ENCODE measurements at places on chromosomes 1 and 21.

DNA sequence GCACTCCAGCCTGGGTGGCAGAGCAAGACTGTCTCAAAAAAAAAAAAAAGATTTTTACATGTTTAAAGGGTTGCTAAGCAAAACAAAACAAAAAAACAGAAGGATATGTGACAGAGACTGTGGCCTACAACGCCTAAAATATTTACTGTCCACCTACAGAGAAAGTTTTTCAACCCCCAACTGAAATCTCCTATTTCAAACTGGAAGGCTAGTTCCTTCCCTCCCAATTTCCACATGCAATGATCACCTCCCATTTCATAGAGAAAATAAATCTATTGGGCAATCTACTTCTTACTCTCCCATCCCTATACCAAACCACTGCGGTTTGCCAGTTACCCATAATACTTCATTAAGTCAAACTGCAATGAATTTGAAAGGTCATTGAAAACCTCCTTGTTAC is 74.2 kb downstream of the ST3GAL3 start:
- no peak for DNase-seq

- DNase-seq, result no peak
Measured at GRCh38 chr1:211420389-211420788, 71.6 kb downstream of the RD3 start.

DNA sequence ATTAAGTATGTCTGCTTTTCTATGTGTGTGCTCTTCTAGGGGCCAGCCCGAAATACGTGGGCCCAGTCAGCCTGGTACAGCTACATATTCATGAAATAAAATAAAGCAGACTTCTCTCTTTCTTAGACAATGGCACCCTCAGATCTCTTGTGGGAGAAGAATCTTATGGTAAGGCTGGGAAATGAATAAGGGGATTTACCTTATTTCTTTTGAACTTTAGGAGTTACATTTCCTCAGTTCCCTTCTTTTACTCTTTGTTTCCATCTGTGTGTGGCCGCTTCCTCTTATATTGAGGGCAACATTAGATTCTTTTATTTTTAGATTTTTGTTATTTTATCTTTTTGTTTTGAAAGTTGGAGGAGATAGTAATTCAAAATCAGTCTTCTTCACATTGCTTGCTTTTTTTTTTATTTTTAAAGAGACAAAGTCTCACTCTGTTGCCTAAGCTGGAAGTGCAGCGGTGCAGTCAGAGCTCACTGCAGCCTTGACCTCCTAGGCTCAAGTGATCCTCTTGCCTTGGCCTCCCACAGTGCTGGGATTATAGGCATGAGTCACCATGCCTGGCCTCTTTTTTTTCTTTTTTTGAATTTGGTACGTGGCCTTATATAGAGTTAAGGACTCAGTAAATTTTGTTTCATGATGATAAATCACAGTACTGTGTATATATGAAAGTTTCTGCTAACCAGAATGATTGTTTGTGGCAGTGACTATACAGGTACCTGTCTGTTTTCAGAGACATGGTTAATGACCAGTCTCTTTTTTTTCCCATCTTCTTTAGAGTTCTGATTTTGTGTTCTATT is 9.1 kb downstream of the LAMC1 start:
- no peak for DNase-seq

GRCh38 chr1:91637539-91637994 is 136.9 kb downstream of the CDC7 start:
- DNase-seq, result no peak

GRCh38 chr1:26359981-26360806 is 6.3 kb upstream of the CRYBG2 start:
- DNase-seq, result peak; percentile 23

- DNase-seq, result no peak
Measured at GRCh38 chr1:53551428-53551995, 92.3 kb downstream of the DMRTB1 start.

GRCh38 chr1:233012021-233012420 is 61.6 kb downstream of the NTPCR start:
- no peak for DNase-seq

DNA sequence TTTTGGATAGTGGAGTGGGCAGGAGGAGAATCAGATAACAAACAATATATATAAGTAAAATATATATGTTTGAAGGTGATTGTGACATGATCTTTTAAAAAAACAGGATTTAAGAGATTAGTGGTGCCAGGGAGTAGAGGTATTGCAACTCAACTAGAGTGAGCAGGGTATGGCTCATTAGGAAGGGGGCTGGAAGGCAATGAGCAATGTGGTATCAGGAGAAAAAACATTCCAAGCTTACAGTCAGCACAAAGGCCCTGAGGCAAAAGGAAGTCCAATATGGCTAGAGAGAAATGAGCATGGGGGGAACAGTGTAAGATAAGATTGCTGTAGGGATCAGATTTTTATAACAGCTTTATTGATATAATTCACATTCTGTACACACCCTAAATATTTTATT is 5.3 kb upstream of the GADD45A start:
- DNase-seq, result no peak

DNA sequence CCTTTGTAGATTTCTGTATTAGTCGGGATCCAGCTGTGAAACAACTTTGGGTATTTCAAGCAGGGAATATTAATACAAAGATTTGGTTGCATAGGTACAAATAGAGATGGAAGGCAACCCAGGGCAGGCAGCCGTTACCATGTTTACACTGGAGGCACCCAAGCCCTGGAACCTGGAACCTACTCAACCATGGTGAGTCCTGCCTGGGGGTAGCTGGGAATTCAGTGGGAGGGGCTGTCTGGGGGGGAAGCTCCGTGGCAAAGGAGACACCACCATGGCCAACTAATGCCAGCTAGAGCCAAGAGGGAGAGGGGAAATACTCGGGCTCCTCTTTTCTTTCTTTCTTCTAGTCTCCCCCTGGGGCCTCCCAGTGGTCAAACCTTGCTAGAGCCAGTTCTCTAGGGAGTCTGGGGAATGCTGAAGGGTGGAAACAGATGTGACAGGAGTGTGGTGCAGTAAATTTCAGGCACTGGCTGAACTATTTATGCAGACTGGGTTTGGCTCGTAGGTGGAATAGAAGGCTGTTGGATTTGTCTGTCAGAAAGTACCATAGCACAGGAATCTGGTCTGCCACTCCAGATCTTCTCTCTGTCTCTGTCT is 91.9 kb upstream of the CACNA1E start:
- no peak for DNase-seq

- DNase-seq, result no peak
Measured at GRCh38 chr1:194717334-194717733, 1530.9 kb upstream of the B3GALT2 start.

GRCh38 chr21:41993744-41994143 is 16.4 kb downstream of the ZBTB21 start:
- no peak for DNase-seq

- DNase-seq, result no peak
Measured at GRCh38 chr1:246145900-246146299, 361.2 kb downstream of the SMYD3 start.

- no peak for DNase-seq
Measured at GRCh38 chr1:23215751-23216449, 1.4 kb downstream of the HTR1D start.

DNA sequence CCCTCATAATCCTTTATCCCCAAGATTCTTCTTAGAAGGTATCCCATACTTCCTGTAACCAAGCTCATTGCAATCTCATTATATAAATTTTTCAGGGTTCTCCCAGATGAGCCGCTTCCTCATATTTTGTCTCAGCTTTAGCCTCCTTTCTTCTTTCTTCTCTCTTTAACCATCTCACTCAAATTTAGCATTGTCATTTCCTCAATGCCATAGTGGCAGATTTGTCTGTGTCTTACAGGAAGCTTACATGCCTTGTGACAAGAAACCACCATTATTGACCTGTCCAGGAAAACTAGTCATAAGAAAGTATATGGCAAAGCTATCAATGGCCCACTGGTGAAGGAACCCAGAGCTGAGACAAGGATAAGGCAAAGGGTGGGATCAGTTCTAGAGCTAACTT is 6.0 kb upstream of the FCRL2 start:
- DNase-seq, result no peak

GRCh38 chr1:117627546-117628130 is 21.8 kb downstream of the TENT5C start:
- no peak for DNase-seq

- DNase-seq, result no peak
Measured at GRCh38 chr1:150563340-150564038, 14.3 kb downstream of the ADAMTSL4 start.

DNA sequence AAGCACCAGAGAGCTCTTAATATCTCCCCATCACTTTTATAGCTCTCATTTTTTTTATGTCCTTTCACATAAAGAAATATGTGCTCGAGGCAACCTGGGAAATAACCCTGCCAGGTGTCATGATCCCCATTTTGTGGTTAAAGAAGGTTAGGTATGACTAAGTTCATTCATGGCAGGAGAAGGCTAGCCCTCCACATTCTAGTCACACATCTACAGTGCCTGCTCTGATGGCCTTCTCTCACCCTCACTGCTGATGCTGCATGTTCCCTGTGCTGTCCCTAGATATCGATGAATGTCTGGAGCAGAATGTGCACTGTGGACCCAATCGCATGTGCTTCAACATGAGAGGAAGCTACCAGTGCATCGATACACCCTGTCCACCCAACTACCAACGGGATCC is 187.5 kb downstream of the TPR start:
- DNase-seq, result no peak

DNA sequence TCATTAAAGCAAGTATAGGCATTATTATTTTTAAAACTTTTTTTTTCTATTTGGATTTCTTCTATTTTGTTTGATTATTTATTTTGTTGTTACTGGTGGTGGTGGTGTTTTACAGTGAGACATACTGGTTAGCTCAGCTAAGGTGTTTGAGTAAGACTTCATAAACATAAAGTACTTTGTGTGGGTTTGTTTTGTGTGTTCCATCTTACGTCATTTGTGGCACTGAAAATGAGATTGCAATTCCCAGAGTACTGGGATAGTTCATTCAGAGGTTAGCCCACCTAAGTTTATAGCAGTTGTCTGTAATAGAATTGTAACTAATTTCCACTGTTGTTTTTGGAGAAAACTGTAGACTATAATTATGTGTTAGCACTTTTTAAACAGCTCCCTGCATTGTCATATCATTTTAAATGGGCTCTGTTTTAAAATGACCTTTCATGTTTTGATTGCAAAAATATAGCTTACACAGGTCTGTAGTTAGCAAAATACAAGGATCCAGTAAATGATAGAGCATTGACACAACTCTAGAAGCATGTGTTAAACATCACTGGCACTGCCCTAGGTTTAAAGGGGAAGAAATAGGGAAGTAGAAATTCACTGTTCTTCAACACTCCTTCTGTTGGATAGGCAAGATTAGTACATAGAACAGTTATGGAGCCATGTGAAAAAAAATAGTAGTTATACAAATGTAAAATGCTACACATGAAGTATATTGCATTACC is 171.7 kb downstream of the NFIA start:
- DNase-seq, result no peak

DNA sequence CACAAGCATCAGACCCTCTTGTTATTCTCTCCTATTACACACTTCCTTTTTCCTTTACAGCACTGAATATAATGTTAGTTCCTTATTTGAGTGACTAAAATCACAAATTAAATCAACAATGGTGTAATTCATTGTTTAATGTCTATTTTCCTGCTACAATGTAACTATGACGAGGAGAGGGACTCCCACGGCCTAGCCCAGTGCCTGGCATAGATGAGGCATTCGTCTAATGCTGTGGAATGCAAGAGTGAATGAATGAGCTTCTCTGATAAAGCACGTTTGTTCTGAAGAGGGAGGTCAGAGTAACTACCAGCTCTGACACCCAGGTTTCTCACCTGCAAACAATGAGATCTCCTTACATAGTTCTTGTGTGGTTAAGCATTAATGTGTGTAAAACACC is 479.4 kb downstream of the OMA1 start:
- DNase-seq, result no peak

- DNase-seq, result no peak
Measured at GRCh38 chr1:7121622-7121988, 336.4 kb downstream of the CAMTA1 start.

DNA sequence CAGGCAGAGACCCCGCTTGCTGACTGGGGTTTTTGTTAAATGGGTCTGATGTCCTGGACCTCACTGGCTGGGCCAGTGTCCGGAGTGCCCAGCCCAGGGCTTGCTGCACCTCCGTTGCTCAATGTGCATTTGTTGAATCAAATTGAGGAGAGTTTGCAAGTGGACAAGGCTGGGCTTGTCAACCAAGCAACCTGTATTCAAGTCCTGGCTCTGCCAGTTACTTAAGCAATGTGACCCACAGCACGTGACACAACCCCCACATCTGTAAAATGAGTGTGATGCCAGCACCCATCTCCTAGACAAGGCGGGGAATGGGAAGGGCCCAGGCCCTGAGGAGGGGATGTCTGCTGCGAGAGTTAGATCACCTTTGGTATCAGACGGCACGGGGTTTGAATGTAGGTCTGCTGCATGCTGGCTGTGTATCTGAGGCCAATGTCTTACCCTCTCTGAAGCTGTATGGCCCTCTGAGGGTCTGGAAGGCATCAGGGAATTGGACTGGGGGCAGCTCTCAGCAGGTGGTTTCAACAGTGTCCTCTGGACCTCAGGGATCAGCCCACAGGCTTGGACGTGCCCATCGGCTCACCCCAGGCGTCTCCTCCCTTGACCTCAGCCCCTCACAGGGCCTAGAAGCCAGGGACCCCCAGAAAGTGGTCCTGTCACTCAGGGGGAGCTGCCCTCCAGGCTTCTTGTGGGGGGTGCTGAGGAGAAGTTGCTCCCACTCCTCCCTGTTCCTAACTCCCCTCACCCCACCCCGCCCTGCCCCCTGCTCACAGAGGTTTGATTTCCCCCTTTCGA is 51.0 kb upstream of the RUNX3 start:
- no peak for DNase-seq

DNA sequence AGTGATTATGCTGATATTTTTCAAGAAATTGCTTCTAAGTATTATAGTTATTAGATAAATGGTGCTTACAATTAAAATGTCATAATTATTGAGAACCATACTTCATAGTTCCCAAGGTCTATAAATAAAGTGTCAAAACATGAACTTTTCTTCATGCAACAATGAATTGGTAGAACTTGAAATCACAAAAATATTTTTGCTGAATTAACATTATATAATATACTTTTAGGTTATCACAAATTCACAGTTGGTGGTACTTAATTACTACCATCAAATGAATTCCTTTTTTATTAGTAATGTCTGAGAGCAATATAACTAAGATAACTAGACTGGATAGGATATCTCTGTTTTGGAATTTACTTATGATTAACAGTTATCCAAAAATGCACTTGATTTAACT is 4.7 kb downstream of the DNM3 start:
- no peak for DNase-seq

GRCh38 chr1:13813398-13814012 is 113.5 kb downstream of the PRDM2 start:
- peak; percentile 30 for DNase-seq

- no peak for DNase-seq
Measured at GRCh38 chr1:244138399-244138798, 87.3 kb downstream of the ZBTB18 start.

All from activated CD4-positive, alpha-beta T cell treated with anti-CD3 and anti-CD28 coated beads for 1 hour (primary cell).